Central memory CD8-positive, alpha-beta T cell (primary cell): ENCODE measurements at places on chromosomes 16 and 17.

GRCh38 chr16:56856876-56857447 is 8.0 kb upstream of the SLC12A3 start:
- no peak overlapping the region for H3K27ac ChIP-seq
- no peak for DNase-seq
- H3K4me1 ChIP-seq, result peaks cover 37% of the 10 kb centered on the region
- H3K27me3 ChIP-seq, result no peaks in the 10 kb centered on the region

DNA sequence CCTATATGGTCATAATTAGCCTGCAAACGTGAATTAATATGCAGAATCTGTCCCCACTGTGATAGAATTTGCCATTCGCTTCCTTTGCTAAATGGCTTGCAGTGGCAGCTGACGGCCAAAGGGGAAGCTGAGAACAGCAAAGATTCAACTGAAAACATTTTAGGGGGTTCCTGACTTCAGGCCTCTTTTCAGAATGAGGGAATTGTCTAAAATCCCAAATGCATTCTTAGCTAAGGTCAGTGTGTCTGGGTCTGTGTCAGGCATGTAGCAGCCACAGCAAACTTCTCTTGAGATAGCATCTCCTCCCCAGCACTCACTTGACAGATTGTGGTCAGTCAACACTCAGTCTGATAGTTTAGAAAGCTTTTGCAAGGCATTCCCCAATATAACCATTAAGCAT is 701.1 kb downstream of the WWOX start:
- H3K27me3 ChIP-seq, result no peaks in the 10 kb centered on the region
- no peak overlapping the region for H3K27ac ChIP-seq
- no peaks in the 10 kb centered on the region for H3K36me3 ChIP-seq
- no peak overlapping the region for H3K4me3 ChIP-seq
- no peak for DNase-seq

DNA sequence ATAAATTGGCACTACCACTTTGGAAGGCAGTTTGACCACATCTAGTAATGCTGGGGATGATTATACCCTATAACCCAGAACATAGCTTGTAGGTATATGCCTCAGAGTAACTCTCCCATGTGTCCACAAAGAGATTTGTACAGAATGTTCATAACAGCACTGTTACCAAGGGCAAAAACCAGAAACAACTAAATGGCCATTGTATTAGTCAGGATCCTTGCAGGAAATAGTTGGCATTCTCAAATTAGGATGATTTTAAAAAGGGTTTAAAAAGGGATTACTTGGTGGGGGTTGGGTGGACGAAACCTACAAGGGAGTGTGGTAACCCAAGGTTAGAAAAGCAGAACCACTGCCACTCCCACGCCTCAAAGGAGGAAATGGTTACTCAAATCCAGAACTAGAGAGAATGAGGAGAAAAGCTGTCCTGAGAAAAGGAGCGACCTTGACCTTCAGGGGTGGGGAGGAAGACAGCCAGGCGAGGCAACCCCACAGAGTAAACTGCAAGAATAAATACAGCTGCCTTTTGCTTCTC is 2.1 kb downstream of the CPPED1 start:
- peak overlapping the region; percentile 89 for H3K4me3 ChIP-seq
- H3K27me3 ChIP-seq, result no peaks in the 10 kb centered on the region
- no peak for DNase-seq

DNA sequence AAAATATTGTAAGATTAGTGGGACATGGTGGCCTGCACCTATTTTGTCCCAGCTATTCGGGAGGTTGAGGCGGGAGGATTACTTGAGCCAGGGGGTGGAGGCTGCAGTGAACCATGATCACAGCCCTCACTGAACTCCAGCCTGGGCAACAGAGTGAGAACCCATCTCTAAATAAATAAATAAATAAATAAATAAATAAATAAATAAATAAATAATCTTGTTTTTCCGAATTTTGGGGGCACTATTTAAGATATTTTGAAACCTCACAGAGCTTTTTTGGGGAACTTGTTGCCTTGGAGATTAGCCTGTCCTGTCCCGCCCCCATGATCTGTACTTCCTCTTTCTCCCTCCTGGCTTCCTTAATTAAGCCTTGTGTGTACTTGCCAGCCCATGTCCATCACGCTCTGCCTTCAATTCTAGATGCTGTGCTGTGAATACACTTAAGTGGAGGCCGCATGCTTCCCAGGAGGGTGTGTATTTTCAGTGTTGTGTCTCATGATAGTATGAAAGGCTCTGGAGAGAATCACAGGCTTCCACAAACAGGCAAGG is 4.4 kb downstream of the LGALS9 start:
- peaks cover 33% of the 10 kb centered on the region for H3K4me1 ChIP-seq
- no peak for DNase-seq
- H3K27ac ChIP-seq, result no peak overlapping the region
- H3K4me3 ChIP-seq, result no peak overlapping the region
- H3K36me3 ChIP-seq, result peaks cover 2% of the 10 kb centered on the region

- no peak for DNase-seq
- no peaks in the 10 kb centered on the region for H3K36me3 ChIP-seq
- no peak overlapping the region for H3K27ac ChIP-seq
- H3K4me3 ChIP-seq, result no peak overlapping the region
Observed at GRCh38 chr16:14041164-14041563, 30.0 kb upstream of the MRTFB start.

- H3K27ac ChIP-seq, result no peak overlapping the region
- no peak overlapping the region for H3K4me3 ChIP-seq
- peaks cover 2% of the 10 kb centered on the region for H3K36me3 ChIP-seq
- peak; percentile 80 for DNase-seq
Observed at GRCh38 chr17:80575057-80575875, 30.6 kb downstream of the RPTOR start.

DNA sequence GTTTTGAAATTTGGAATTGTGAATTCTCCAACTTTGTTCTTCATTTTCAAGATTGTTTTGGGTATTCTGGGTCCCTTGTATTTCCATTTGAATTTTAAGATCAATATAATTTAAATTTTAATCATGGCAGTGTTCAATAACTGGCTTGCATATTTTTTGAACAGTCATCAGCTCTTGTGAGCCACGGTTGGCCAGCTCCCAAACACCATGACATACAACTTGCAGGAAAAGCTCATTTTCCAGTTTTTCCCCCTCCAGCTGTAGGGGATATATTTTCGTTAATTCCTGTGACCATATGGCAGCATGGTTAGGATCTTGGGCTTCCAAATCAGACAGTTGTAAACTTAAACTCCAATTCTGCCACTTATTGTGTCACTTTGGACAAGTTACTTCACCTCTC is 690.1 kb downstream of the WWOX start:
- peaks cover 18% of the 10 kb centered on the region for H3K4me1 ChIP-seq
- no peak overlapping the region for H3K27ac ChIP-seq
- no peak overlapping the region for H3K4me3 ChIP-seq
- no peak for DNase-seq

DNA sequence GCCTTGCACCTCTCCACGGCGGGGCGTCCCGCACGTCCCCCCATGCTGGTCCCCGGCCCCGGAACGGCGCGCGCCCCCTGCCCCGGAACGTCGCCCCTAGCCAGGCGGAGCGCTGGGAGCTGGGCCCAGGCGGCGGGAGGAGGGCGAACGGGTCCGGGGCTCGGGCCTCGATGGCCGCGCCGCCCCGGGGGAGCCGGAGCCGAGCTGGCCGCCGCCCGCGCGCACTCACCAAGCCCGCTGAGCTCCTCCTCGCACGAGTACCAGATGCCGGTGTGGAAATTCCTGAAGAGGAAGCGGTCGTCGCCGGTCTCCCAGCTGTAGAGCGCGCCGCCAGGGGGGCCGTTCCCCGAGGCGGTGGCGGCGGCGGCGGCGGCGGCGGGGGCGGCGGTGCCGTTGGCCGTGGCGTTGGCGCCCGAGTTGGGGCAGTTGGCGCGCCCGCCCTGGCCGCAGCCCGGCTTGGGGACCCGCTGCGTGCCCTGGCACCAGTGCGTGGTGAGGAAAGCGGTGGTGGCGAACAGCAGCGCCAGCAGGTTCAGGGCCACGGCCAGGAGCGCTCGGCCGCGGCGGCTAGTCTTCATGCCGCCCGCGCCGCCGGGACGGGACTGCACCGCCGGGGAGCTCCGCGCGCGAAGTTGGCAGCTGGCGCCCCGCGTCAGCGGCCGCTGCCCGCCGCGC is 530 bp downstream of the GSG1L start:
- H3K36me3 ChIP-seq, result peaks cover 5% of the 10 kb centered on the region
- H3K4me3 ChIP-seq, result no peak overlapping the region
- H3K27me3 ChIP-seq, result peaks cover 71% of the 10 kb centered on the region
- H3K27ac ChIP-seq, result no peak overlapping the region

DNA sequence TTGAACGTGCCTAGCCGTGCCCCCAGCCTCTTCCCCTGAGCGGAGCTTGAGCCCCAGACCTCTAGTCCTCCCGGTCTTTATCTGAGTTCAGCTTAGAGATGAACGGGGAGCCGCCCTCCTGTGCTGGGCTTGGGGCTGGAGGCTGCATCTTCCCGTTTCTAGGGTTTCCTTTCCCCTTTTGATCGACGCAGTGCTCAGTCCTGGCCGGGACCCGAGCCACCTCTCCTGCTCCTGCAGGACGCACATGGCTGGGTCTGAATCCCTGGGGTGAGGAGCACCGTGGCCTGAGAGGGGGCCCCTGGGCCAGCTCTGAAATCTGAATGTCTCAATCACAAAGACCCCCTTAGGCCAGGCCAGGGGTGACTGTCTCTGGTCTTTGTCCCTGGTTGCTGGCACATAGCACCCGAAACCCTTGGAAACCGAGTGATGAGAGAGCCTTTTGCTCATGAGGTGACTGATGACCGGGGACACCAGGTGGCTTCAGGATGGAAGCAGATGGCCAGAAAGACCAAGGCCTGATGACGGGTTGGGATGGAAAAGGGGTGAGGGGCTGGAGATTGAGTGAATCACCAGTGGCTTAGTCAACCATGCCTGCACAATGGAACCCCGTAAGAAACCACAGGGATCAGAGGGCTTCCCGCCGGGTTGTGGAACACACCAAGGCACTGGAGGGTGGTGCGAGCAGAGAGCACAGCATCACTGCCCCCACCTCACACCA is 724 bp downstream of the GAA start:
- peaks cover 8% of the 10 kb centered on the region for H3K36me3 ChIP-seq
- H3K4me1 ChIP-seq, result peaks cover 26% of the 10 kb centered on the region
- H3K27ac ChIP-seq, result peak overlapping the region; percentile 68

GRCh38 chr16:68798398-68798797 is 44.9 kb upstream of the TANGO6 start:
- H3K4me3 ChIP-seq, result no peak overlapping the region
- no peak for DNase-seq
- H3K4me1 ChIP-seq, result no peaks in the 10 kb centered on the region

DNA sequence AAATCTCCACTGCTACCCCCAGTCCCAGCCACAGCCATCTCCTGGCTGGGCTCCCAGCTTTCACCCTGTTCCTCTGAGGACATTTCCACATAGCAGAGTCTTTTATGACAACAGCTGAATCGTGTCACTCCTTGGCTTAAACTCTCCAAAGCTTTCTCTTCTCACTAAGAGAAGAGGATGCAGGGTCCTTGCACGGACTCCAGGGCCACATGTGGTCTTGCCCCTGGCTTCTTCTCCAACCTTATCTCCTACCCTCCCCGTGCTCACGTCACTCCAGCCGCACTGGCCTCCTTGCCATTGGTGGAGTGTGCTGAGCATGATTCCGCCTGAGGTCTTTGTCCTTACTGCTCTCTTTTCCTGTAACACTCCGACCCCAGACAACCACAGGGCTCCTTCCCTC is 39.9 kb upstream of the CCDC182 start:
- H3K4me1 ChIP-seq, result no peaks in the 10 kb centered on the region
- peaks cover 46% of the 10 kb centered on the region for H3K27me3 ChIP-seq
- H3K36me3 ChIP-seq, result no peaks in the 10 kb centered on the region
- H3K4me3 ChIP-seq, result no peak overlapping the region
- DNase-seq, result no peak

DNA sequence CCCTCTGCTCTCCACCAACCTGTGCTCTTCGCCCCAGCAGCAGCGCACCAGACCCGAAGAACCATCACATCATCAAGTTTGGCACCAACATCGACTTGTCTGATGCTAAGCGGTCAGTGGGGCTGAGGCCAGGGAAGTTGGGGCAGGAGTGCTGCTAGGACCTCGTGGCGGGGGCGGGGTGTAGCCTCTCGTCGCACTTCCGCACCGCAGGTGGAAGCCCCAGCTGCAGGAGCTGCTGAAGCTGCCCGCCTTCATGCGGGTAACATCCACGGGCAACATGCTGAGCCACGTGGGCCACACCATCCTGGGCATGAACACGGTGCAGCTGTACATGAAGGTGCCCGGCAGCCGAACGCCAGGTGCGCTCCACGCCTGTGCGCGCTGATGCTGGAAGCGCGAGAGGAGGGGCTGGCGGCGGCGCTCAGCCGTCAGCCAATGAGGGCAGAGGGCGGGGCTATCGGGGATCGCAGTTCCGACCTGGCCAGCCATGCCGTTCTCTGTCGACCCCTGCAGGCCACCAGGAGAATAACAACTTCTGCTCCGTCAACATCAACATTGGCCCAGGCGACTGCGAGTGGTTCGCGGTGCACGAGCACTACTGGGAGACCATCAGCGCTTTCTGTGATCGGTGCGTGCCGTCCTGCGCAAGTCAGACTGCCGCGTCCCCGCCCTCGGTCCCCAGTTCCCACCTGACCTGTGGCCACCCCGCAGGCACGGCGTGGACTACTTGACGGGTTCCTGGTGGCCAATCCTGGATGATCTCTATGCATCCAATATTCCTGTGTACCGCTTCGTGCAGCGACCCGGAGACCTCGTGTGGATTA is 3.2 kb upstream of the TMEM88 start:
- peak overlapping the region; percentile 71 for H3K4me3 ChIP-seq
- peaks cover 7% of the 10 kb centered on the region for H3K4me1 ChIP-seq
- H3K27ac ChIP-seq, result peak overlapping the region; percentile 79
- H3K27me3 ChIP-seq, result no peaks in the 10 kb centered on the region

- H3K27me3 ChIP-seq, result no peaks in the 10 kb centered on the region
- H3K4me1 ChIP-seq, result peaks cover 28% of the 10 kb centered on the region
- DNase-seq, result no peak
- peaks cover 38% of the 10 kb centered on the region for H3K36me3 ChIP-seq
Observed at GRCh38 chr17:7606280-7606679, 8.4 kb downstream of the FXR2 start.

DNA sequence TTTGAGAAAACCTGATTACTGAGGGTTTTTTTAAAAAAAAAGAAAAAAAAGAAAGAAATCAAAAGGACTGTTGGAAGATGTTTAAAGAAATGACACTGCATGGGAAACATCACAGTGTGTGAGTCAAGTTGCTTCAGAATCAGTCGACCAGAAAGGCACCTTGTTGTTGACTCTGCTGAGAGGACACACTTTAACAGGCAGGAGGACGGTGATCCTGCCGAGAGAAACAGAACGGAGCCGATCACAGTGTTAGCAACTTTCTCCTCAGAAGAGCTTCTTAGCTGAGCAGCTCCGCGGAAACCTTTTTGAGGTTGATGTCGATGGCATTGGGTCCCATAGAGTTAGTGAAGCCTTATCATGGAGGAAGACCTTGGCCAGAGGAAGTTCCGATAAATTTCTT is 538.7 kb downstream of the RBFOX1 start:
- peaks cover 2% of the 10 kb centered on the region for H3K36me3 ChIP-seq
- DNase-seq, result no peak
- H3K27me3 ChIP-seq, result no peaks in the 10 kb centered on the region
- no peaks in the 10 kb centered on the region for H3K4me1 ChIP-seq

DNA sequence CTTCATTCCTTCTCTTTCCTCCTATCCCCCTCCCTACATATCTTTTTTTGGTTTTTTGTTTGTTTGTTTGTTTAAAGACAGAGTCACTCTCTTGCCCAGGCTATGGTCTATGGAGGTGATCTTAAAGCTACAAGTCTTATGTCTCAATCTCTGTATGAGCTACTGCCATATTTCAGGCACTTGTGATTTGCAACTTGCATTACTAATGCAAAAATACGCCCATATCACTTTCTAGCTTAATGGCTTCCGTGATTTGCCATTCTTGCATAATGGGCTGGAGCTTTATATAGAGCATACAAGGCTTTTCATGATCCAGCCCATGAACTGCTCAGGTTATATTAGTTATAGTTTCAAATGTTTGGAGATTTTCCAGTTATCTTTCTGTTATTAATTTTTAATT is 7.5 kb downstream of the CFAP97D1 start:
- H3K4me3 ChIP-seq, result no peak overlapping the region
- no peak for DNase-seq
